Stimulated activated CD8-positive, alpha-beta memory T cell treated with anti-CD3 and anti-CD28 coated beads, Interleukin-4, amount 100 ng/mL, for 48 hours (primary cell): ENCODE measurements at places on chromosomes 3 and 15.

DNA sequence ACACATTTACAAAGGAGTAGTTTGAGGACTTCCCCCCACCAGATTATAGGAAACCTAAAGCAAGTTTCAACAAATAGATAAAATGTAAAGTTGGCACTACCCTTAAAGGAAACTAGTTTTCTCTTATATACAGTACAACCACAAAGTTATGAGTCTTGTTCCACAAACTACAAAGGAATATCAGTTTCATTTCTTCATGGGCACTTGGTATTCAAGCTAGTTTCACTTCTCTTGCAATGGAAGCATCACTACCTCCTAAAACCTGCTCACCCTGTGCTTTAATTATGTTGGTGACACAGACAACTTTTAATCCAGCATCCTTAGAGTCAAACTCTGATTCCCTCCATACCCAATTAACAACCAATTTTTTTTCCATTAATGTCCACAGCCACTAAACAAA is 707.0 kb downstream of the ROBO2 start:
- DNase-seq, result no peak

GRCh38 chr3:2921903-2922302 is 188.3 kb downstream of the IL5RA start:
- DNase-seq, result no peak

DNA sequence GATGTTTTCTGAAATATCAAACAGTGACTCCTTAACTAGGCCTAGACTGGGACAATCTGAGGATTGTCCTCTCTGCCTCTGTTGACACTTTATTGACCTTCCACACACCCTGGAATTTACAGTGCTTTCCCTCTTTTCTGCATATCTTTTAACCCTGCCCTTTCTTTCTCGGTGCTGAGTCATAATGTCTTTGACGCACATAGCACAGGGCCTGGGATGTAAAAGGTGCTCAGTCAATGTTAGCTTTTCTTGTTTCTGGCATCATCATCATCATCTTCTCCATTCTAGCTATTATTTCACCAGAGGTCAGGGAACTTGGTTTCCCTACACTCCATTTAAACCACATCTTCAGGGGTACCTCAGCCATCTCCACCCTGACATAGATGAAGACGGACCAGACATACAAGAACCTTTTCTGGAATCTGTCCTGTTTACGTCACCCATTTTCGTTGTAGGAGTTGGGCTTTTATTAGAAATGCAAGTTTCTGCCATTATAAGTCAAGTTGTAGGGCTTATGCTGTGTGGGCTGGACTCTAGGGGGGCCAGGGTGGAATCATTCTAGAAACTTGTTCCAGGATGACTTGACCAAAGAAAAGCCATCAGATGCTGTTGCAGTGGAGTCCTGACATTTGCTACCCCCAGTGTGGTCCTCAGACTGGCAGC is 46.6 kb downstream of the ZBTB38 start:
- DNase-seq, result no peak

DNA sequence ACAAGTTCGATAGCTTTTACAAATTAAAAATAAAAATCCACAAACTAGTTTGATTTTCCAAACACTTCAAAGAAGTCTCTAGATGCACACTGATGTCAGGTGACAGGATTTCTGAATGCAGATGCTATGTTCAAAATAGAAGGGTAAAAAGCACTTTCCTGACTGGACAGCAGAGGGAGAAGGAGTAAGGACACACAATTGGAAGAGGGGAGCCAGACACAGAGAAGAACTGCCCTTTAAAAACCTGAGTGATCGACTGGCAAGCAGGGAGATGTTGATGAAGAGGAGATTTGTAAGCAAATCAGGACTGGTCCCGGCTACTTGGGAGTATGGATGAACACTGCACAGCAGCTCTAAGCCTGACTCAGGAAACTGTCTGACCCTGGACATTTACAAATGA is 612.8 kb downstream of the MAGI1 start:
- no peak for DNase-seq

DNA sequence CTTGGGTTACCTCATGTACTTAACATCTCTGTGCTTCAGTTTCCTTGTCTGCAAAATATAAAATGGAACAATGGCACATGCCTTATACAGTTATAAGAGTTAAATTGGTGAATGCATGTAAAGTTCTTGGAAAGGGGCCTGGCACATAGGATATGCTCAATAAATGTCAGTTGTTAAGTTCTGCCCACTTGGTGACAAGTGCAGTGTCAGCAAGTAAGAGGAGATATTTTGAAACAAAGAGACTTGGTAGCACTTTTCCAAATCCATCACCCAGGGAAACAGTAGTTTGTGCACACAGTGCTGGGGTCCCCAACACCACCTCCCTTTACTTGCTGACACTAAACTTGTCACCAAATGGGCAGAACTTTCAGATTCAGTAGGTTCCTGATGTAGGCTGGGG is 19.1 kb downstream of the LRRC31 start:
- DNase-seq, result no peak

GRCh38 chr3:61841111-61841845 is 279.9 kb downstream of the PTPRG start:
- DNase-seq, result no peak

DNA sequence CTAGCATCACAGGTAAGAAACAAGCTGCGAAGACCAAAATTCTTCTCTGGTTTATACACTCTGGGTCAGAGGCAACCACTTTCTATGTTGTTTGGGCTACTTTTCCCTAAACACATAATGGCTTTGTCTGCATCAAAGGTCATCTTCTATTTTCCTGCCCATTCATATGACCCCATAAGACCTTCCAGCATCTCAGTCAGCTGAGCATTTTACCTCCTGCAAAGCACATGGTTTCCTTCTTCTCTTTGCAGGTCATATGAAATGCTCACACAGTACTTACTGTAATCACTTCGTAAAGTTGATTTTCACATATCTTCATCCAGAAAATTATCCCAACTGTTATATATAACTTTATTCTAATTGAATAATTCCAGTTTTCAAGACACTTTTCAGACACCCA is 34.8 kb downstream of the LIPC start:
- no peak for DNase-seq

GRCh38 chr3:45414341-45414740 is 26.0 kb downstream of the LARS2 start:
- no peak for DNase-seq

- no peak for DNase-seq
Measured at GRCh38 chr3:87549208-87549607, 272.8 kb upstream of the POU1F1 start.

GRCh38 chr15:90022905-90023700 is 22.0 kb downstream of the ZNF710 start:
- DNase-seq, result no peak

DNA sequence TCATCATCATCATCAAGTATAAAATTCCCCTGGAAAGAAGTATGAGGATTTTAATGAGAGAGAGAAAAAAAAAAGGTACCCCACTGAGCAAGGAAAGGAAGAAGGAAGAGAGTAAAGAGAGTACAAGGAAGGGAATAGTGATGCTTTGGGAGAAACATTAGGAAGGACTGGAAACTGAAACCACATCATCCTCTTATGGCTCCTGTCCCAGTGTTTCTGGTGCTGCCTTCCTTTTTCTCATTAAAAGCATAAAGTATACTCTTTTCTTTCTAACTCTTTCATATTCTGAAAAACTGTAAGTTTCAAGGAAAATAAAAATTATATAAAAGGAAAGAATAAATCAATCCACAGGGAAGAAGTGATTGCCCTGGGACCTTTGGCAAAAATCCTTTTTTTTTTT is 616.4 kb upstream of the CBLB start:
- no peak for DNase-seq

DNA sequence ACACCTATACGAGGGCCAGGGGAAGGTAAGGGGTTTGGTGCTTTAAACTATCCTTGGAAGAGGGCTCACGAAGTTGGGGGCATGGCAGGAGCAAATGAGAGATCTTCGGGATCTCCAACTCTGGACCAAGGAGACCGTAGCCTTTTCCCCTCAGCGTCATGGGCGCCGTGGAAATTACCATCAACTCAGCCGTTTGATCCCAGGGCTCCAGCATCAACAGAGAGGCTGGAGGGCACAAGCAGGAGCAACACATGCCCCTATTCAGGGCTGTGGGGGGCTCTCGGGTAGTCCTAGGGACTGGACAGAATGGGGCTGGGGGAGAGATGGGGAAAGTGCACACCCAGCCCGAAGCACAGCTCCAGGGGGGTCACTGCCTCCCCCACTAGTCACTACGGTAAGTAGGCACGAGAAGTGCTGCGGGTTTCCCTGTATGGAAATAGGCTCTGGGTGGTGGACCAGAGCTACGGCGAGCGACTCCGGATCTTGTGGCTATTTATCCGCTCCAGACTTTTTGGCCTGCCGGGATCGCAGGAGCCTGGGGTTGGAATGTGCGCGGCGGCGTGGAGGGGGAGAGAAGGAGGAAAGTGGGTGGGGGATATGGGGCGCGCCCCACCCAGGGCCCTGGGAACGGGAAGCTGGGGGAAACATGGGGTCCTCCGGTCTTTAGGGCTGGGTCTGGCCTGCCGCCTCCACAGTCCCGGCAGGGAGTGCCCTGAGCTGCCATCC is 539 bp upstream of the LAMB2 start:
- no peak for DNase-seq

DNA sequence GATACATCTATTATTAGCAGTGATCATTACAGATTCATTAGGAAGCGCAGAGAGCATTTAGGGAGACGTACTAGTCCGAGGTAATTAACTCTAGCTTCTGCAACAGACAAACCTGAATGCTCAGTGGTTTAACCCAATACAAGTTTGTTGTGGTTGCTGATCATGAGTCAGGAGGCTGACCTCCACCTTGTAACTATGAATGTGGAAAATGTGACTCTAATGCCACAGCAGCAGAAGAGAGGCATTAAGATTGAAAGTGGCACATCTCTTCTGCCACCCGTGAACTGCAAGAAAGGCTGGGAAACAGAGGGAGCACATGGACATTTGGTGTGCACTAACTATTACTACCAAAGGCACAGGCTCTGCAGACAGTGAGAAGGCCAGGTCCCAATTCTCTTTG is 71.2 kb upstream of the C3orf80 start:
- no peak for DNase-seq

- no peak for DNase-seq
Measured at GRCh38 chr3:195035345-195036202, 235.4 kb downstream of the XXYLT1 start.

- no peak for DNase-seq
Measured at GRCh38 chr3:6781092-6781491, 79.8 kb upstream of the GRM7 start.

DNA sequence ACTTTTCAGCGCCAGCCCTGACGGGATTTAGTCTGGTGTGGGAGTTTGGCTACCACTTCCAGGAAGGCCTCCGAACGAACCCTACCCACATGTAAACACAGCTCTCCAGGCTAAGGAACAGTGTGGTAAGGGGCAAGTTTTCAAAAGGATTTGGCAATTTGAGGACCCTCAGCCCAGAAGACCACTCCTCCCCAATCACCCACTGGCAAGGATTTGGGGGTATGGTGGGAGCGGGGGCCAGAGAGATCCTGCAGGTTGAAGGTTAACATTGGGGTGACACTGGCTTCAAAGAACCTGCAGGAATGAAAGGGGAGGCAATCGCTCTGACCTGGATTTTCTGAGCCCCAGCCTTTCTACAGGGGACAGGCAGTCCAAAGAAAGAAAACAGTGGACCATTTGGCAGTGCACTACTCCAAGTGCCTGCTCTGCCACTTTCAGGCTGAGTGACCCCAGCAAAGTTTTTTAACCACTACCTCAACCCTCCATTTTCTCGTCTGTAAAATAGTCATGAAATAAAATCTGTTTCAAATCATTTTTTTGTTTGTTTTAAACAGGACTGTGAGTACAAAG is 34.5 kb downstream of the ZIC4 start:
- no peak for DNase-seq

DNA sequence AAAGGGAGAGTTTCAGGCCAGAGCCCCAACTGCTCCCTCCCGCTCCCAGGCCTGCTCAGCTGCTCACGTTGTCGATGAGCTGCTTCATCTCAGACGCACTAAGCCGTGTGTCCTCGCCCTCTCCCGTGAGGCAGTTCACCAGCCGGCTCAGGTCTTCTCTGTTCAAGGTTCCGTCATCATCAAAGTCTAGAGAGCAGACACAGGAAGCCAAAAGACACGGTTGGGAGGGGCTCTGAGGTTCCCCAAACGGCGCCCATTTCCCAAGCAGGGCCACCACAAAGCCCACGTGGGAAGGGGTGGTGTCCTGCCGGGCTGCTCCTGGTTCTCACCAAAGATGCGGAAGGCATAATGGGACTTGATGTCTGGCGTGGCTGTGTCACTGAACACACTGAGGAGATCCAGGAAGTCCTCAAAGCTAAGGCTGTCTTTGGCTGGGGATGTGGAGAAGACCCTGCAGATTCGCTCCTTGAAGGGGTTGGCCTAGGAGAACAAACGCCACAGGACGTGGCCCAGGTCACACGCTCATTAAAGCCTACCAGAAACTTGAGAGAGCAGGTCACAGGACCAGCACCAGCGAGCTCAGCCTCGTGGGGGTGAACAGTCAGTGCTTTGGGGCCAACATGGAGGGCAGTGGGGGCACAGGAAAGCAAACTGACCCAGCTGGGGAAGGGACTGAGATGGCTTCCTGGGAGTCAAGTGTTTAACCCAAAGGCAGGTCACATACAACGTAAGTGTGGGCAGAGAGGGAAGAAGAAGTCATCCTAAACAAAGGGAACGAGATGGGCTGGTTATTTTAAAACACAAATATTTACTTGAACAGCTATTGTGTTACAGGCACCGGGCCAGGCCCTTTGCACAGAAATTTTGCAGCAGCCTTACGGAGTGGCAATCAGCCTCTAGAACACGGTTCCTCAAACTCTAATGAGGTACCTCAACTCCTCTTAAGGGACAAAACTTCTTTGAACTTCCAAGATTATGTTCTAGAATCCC is 2.4 kb downstream of the CIB1 start:
- DNase-seq, result peak; percentile 73

GRCh38 chr15:60523056-60523455 is 44.1 kb upstream of the ICE2 start:
- no peak for DNase-seq

- no peak for DNase-seq
Measured at GRCh38 chr3:12349895-12350811, 61.3 kb downstream of the PPARG start.

DNA sequence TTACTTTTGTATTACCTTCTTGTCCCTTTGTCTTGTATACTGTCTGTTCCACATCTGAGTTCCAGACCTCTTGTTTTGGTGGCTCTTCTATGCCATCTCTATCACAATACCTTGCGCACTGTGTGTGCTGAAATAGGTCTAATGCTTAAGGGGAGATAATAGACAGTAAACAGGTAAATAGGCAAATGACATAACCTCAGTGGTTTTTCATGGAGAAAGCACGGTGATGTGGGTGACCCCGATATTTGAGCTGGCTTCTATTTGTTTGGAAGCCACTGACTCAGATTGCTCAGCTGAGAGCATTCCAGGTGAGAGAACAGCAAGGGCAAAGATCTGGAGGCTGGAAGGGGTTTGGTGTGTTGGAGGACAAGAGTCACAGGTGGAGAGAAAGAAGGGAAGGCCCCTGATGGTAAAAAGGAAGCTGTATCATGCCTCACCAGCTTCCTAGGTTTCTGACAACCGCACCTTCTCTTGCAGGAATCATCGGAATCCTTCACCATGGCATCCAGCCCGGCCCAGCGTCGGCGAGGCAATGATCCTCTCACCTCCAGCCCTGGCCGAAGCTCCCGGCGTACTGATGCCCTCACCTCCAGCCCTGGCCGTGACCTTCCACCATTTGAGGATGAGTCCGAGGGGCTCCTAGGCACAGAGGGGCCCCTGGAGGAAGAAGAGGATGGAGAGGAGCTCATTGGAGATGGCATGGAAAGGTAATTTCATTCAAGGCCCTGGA is 795 bp downstream of the MCM2 start:
- no peak for DNase-seq
